Stimulated activated CD8-positive, alpha-beta memory T cell treated with anti-CD3 and anti-CD28 coated beads, Interleukin-15, amount 100 ng/mL, for 24 hours (primary cell): ENCODE measurements at places on chromosomes 2 and 18.

DNA sequence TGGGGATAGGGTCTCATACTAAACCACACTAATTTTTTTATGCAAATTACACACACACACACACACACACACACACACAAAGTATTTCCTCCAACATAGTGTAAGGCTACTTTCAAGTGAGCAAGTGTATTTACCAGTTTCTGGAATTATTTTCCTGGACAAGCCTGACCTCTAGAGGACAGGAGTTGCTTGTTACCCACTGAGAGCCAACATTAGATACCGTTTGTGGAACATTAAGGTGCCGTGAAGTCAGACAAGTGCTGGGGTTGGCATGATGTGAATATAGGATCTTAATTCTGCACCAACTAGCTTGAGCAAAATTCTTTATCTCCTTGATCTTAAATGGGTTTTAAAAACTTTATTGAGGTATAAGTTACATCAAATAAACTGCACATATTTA, 39.3 kb upstream of the SERPINB2 start:
- no peak for DNase-seq

- DNase-seq: no peak
Observed at GRCh38 chr2:219406861-219407230, 11.3 kb upstream of the DES start.

DNA sequence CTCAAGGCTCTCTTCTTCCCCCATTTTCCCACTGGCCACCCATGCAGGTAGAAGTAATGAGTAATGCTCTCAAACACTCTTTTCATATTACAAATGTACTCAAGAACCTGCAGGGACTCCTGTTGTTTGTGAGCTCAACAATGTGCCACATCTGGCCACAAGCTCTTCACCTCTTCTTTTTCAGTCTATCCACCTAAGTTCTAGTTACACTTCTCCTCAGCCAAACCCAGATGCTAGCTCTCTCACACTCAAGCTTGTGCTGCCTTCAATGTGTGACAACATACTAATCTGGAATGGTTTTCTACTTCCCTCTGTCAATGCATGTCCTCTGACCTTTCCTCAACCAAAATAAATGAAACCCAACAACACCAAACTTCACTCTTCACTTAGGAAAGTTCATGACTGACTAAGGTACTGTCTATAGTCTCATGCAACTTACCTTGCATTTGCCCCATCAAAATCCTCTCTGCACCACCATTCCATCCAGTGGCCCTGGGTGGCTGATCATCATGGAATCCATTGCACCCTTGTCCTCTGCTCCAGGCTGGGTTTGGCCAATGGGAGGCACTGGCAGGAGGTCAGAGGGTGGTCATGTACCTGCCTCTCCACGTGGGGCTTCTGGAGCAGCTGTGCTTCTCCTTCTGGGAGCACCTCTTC, 5.3 kb upstream of the IL18R1 start:
- DNase-seq: no peak

DNA sequence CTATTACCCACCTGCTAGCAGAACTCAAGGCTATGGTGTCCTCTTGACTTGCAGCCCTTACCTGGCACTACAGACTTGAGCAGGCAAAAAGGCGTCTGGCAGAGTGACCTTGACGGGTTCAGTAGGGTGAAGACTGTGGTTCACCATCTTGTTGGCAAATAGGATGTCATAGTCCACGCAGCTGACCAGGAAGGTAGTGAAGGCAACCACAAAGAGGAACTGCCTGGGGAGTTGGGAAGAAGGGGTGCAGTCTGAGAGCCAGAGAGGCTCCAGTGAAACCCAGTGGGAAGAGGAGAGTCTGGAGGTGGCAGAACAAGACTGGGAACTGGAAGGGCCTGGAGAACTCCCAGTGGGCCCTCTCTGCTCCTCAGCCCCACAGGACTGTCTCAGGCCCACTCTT, 4.1 kb downstream of the ATG9A start:
- no peak for DNase-seq

DNA sequence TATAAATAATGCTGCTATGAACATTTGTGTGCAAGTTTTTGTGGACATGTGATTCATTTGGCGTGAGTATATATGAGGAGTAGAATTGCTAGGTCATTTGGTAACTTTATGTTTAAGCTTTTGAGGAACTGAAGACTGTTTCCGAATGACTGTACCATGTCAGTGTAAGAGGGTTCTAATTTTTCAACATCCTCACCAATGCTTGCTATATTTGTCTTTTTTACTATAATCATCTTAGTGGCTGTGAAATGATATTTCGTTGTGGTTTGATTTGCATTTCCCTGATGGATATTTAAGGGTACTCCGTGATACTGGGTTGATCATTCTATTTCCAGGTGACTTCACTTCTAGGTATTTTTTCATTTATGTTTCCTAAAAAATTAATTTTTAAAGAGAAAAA, 241.1 kb downstream of the BCL2 start:
- DNase-seq: no peak
